Stimulated activated CD8-positive, alpha-beta memory T cell treated with anti-CD3 and anti-CD28 coated beads, Interleukin-4, amount 100 ng/mL, for 1 hour (primary cell): ENCODE measurements at places on chromosomes 2 and 18.

DNA sequence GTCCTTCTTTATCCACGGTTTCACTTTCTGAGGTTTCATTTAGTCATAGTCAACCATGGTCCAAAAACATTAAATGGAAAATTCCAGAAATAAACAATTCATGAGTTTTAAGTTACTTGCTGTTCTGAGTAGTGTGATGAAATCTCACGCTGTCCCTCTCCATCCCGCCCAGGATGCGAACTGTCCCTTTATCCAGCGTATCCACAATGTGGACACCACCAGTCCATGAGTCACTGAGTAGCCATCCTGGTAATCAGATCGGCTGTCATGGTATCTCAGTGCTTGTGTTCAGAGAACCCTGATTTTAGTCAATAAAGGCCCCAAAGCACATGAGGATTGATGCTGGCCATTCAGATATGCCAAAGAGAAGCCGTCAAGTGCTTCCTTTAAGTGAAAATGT is 3.7 kb downstream of the SP140L start:
- DNase-seq, result no peak

DNA sequence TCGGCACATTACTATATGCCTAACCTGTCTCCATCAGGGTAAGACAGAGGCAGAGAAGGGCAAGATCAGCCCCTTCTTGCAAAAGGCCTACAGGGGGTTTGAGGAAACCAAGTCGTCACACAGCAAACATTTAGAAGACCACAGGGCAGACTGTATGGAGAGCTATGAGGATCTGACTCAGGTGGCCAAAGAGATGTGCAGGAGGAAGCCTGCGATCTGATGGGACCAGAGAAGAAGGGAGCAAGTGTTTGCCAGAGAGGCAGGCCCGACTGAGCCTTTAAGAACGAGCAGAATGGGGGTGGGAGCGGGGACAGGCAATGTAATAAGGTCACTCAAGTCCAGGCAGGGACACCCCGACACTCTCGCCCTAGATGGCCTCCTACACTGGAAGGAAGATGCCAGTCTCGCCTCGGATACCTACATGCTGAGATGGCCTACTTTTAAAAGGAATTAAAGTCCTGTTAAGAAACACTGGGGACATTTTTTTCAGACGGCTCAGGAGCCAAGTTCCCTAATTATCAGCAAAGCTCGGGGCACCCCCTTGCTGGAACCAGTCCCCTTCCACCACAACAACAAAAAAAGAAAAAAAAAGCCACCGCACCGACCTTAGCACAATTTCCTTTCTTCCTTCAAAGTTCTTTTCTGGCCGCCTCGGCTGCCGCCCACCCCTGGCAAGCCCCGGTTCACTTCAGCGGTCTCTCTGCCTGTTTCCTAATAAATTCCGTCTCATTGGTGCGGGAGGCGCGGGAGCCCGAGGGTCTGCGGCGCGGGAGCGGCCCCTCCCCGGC is 1.5 kb downstream of the SFXN5 start:
- DNase-seq, result no peak

DNA sequence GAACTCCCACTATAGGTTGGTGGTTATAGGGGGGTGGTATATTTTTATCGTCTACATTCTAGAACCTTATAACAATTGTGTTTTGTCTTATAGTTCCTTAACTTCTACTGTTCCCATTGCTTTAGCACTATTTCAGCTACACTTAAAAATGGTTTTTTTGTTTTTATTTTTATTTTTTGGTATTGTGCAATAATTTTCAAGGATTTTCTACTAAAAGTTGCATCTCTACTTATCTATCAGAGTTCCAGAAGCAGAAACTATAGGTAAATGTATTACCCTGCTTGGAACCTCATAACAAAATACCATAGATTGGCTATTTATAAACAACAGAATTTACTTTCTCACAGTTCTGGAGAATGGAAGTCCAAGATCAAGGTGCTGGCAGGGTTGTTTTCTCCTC is 981.6 kb upstream of the CNTNAP5 start:
- no peak for DNase-seq

DNA sequence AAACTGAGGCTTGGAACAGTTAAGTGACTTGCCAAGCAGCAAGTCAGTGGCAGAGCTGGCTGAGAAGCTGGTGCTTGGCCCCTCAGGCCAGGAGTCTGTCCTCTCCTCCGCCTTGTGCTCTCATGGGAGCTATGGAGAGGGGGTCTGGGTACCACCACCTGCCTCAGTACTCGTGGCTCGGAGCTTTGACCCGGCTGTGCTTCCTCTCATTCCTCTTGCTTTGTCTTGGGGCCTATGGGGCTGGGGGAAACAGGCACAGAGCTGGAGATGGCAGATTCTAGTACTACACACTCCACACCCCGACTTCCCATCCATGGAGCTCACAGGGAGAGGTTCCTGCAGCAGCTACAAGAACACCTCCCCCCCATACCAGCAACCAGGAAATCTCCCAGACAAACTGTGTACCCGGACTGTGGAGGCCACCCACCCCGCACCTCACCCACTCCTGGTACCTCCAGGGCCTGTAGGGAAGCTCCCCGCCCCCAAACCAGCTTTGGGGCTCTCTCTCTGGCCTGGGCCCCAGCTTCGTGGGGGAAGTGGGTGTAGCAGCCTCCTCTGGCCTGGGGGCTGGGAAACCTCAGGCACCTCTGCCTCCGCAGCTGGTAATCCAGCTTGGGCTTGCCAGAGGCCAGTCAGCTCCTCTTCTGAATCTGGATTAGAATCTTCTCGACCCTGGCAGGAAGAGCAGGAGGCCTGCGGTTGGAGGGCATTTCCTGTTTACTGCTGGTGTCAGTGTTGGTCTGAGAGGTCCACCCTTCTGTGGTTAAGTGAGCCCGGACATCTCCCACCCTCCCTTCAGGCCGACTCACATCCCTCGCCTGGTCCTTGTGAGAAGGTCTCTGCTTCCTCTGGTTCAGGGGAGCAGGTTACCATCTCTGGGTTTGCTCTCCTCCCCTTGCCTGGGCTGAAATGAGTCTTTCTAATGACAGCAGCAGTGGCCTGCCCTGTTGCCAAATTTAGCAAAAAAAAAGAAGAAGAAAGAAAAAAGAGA is 22.3 kb upstream of the RHOB start:
- DNase-seq, result no peak

DNA sequence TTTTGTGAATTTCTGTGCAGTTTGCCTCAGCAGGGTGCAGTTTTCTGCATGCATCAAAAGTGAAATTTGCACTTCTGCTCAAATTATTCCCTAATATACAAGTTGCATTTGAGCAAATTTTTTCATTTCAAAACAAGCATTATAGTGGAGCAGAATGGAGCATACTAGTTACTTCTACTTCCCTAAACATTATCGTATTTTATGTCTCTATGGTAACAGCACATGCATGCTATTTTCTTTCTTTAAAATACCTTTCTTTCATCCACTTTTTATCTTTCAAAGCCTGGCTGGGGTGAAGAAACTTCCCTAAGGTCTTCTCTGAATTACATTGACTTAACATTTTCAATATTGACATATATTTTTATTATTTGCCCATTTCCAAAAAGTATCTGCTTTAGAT is 11.2 kb downstream of the RHBDD1 start:
- DNase-seq, result no peak

DNA sequence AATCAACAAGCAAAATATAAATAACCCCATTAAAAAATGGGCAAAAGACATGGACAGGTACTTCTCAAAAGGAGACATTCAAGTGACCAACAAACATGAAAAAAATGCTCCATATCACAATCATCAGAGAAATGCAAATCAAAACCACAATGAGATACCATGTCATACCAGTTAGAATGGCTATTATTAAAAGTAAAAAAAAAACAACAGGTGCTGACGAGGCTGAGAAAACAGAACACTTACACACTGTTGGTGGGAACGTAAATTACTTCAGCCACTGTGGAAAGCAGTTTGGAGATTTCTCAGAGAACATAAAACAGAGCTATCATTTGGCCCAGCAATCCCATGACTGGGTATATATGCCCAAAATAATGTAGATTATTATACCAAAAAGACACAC is 69.1 kb downstream of the CWC22 start:
- DNase-seq, result no peak

DNA sequence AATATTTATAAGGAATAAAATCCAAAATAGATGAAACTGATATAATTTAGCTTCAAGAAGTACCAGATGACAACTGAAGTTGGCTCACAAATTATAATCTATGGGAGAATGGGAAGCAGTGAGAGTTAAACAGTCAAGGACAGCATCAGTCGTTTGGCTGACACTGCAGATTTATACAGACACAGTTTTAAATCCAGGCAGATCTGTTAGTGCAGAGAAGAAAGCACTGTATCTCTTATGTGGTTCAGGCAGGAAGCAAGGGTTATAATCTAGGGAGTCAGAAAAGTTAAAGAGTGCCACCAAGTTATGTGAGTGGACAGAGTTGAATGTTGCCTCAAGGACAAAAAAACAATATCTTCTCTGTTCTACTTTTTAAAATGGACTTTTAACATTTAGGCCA is 880.2 kb downstream of the TSN start:
- DNase-seq, result no peak

DNA sequence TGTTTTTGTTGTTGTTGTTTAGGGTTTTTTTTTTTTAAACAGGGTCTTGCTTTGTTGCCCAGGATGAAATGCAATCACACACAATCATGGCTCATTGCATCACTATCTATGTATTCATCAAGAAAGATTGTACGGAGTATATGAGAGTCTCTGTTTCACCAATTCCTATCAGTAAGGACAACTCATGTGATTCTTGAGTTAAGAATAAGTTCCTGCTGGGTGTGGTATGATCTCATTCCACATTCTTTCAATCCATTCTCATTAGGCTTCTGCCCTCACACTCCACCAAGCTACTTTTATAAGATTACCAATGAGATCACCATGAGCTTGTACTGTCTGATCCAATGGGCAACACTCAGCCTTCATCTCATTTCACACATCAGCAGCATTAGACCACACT is 9.1 kb upstream of the AP1S3 start:
- no peak for DNase-seq

DNA sequence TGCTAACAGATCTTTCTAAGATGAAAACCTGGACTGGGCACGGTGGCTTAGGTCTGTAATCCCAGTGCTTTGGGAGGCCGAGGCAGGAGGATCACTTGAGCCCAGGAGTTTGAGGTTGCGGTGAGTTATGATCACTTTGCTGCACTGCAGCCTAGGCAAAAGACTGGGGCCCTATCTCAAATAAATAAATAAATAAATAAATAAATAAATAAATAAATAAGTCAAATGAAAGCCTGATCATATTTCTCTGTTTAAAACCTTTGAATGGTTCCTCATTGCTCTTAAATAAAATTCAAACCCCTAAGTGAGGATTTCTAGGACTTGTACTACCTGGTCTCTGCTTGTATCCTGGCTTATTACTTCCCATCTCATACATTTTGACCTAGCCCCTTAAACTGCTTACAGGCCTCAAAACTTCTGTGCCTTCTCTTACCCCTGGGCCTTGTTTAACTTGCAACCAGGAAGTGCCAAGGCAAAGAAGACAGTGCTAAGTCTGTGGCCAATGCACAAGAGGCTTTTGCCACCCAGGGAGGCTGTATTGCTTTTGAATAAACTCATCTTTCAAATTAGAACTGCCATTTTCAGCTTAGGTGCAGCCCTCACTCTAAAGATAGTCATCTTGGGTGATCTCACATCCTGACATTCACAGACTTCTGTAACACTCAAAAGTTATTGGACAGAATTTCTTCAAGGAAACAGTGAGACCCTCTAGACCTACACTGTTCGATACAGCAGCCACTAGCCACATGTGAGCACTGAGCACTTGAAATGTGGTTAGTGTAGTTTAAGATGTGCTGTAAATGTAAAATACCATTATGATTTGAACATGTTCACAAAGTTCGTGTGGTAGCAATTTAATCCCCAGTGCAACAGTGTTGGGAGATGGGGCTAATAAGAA is 73.7 kb downstream of the POLE4 start:
- no peak for DNase-seq

DNA sequence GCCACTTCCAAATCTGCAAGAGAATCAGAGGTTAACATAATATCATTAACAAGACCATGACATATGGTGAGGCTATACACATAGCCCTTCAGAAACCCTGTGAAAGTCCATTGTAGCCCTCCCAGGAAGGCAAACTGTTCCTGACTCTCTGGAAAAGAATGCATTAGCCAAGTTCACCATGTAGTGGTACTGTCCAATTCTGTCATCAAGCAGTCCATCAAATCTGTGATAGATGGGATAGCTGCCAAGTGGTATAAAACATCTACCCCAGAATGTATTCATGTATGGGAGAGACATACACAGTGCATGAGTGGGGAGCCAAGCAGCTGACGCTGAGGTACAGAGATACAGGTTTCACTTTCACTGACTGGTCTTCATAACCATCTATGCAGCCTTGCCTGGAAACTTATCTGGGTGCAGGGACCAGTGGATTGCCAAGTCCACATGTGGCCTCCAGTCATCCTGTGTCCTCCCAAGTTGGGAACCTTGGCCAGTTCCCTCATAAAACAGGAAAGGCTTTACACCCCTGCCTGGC is 281.1 kb downstream of the MBD2 start:
- DNase-seq, result no peak

GRCh38 chr2:119426396-119426675 is 5.3 kb upstream of the TMEM37 start:
- no peak for DNase-seq

DNA sequence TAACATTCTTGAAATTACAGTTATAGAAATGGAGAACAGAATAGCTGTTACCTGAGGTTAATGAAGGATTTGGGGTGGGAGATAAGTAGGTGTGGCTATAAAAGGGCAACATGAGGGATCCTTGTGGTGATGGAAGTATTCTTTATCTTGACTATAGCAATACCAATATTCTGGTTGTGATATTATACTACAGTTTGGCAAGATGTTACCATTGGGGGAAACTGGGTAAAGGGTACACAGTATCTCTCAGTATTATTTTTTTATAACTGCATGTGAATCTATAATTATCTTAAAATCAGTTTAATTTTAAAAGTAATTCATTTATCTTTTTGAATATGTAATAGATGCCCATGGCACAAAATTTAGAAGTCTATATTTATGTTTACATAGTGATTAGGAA is 8.1 kb downstream of the SCRN3 start:
- DNase-seq, result no peak

GRCh38 chr2:184558713-184559464 is 39.4 kb upstream of the ZNF804A start:
- no peak for DNase-seq

- no peak for DNase-seq
Observed at GRCh38 chr2:33256162-33256755, 220.2 kb upstream of the RASGRP3 start.

DNA sequence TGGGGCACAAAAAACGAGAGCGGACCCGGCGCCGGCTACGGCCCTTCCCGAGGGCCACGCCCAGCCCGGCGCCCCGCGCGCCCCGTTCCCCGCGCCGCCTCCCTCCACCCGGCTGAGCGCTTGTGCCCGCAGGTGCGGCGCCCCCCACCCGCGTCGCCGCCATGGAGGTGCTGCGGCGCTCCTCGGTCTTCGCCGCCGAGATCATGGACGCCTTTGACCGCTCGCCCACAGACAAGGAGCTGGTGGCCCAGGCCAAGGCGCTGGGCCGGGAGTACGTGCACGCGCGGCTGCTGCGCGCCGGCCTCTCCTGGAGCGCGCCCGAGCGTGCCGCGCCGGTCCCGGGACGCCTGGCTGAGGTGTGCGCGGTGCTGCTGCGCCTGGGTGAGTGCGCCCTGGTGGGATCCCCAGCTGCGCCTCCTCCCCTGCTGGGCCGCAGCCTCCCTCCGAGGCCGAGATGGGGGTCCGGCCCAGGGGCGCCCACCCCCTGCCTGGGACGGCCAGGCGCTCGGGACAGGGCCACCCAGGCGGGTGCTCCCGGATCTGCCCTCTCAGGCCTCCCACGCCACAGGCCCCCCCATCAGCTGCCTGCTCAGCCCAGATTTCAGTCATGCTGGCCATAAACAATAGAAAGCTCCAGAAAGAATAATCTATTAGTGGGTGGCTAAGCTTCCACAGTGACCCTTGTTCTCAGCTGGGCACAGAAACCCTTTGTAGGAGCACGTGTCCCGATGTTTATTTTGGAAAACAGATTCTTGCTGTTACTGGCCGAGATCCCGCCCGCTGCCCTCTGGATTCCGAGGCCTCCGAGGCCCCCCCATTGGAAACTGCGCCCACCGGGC is 997 bp downstream of the BOK start:
- DNase-seq, result no peak
